ENCODE measurements at places on chromosomes 4 and X.

DNA sequence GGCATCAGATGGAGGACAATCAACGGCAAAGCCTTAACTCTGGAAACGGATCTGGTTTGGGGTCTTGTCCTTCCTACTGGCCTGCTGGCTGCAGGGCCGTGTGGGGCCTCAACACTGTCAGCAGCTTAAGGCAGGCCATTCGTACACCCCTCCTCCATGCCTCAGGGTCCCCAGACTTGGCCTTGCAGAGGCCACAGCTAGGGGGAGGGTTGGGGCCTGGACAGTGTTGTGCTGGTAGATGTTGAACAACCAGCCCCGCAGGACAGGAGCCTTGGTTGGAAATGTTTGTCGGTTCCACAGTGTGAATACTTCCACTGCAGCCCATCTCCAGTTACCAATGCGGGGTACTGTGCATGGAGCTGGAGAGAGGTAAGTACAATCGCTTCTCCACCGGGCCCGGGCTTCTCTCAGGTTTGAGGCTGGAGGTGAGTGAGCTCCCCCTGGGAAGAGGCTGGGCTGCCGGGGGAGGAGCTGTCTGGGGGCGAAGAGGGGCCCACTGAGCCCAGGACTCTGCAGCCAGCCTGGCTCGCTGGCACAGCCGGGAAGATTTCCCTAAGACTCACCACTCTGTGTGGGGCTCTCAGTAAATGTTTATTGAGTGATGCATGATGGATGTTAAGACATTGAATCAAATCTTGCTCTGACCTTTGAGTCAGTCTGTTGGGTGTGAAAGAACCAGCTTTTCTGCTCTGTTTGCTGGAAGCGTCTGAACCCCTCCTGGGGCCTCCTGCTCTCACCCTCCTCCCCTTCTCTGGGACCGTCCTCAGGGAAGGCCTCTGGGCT is 19.7 kb upstream of the GPR78 start:
- no peak for DNase-seq

DNA sequence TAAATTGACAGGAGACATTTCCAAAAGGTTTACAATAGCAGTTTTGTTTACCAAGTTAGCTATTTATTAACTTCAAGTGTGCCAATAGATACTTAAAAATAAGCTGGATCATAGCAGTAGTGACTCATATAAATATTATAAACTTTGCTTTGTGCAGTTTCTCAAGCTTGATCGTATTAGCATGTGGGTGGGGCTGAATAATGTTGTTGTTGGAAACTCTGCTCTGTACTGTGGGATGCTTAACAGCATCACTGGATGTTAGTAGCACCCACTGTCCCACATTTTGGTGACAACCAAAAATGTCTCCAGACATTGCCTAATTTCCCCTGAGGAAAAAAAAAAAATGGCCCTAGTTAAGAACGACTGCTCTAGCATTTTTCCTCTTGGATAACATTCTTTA is 855.2 kb upstream of the ADGRL3 start:
- no peak for DNase-seq

GRCh38 chrX:136694431-136695087 is 46.6 kb downstream of the CD40LG start:
- no peak for DNase-seq

DNA sequence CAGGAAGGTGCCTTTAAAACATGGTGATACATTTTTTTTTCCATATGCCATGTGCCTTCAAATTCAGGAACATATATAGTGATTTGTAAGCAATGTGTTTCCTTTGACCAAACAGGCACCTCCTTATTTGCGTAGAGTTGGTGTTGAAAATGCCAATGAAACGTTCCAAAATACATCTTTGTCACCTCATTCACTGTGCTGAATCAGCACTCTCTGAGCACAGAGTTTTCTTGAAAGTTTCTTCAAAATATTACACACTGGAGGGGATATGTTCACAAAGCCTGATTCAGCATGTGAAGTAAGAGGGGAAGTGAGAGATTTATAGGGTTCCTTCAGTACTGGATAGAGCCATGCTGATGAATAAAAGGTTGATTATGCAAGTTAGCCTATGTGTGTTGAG is 85.7 kb upstream of the PRR32 start:
- DNase-seq: no peak

DNA sequence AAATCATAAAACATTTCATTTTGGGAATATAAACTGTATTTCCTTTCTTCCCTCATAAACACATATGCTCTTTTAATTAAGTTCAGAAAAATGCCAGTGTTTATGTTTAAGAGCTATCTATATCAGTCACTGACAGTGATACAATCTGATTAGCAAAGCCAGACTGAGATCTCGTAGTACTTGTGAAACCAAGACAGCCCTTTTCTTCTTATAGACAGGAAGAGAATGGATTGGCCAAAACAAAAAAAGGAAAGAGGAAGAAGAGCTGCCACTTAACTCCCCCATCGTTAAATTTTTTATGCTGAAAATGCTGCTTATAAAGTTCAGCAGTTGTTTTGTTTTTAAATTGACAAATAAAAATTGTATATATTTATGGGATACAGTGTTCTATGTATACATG is 87.4 kb downstream of the PLAC1 start:
- DNase-seq: no peak

GRCh38 chr4:74263551-74263950 is 44.7 kb upstream of the EPGN start:
- no peak for DNase-seq

Data from stimulated activated CD8-positive, alpha-beta memory T cell treated with anti-CD3 and anti-CD28 coated beads, Interleukin-12 subunit alpha, Interleukin-12 subunit beta, amount 100 ng/mL, for 4 hours (primary cell).